ENCODE measurements at places on chromosomes 12 and 14.

DNA sequence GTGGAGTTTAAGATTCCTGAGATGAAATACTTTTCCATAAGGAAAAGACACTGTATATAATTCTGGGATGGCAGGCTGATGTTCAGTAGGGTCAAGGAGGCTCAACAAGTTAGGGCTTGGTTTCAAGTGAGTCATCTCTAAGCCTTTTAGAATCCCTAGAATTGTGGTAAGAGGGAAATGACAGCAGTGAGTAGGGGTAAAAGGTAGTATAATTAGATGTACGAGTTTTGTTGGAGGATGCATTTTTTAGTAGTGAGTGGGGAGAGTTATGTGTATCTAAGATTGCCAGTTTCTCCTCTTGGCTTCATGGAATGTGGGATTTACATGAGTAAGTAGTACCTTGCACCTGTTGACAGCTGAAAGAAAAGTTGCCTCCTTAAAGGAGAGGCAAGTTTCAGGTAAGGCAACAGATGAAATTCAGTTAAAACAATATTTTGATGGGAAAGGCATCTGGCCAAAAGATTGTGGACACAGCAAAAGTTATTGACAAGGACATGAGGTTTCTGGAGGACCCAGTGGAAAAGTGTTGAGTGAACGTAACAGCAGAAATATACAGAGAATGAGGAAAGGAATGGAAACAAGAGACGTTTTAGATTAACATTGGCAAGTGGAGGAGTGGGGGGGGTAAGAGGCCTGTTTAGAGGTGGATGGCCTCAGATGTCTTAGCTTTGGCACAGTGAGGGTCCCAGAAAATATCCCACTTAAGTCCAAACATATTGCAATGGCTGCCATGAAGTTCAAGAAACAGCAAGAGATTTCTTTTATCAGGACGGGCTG lies 21.8 kb downstream of the LMO3 start:
- DNase-seq, result no peak

GRCh38 chr12:131723532-131723931 lies 12.6 kb downstream of the SFSWAP start:
- no peak for DNase-seq

- no peak for DNase-seq
Observed at GRCh38 chr12:67426067-67426466, 156.9 kb downstream of the CAND1 start.

GRCh38 chr12:121649322-121649721 lies 20.1 kb downstream of the MORN3 start:
- DNase-seq, result no peak

- DNase-seq, result no peak
Observed at GRCh38 chr12:43114316-43114715, 437.7 kb downstream of the ADAMTS20 start.

DNA sequence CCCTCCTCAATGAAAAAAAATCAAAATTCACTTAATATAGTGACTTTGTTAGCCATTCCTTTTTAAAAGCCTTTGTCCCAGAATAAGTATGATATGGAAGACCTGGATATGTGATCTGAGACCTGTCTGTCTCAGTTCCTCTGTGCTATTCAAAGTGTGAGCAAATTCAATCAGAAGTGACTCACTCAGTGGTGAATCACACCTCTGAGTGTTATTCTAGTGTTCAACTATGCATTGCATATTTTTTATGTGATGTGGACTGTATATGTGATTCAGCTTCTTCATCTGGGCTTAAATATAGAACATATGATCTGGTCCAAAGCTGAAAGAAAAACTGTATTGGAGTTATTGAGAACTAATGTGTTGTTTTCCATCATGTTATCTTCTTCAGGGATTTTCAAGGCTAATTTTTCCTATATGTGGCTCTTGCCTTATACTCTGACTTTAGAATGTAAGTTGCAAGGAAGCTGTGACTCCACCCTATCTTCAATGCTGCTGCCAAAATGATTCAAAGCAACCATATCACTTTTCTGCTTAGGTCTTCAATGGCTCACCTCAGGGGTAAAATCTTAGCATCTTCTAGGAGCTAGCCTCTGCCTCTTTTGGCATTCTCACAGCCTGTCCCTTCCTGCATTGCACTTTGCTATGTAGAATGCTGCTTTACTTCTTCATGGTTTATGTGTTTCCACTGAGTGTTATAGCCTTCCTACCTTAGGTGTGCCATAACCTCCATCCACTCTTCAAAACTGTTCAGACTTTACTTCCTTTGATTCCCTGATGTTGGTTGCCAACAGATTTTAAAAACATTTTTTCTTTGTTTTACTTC lies 169.8 kb downstream of the OTOGL start:
- DNase-seq, result no peak

DNA sequence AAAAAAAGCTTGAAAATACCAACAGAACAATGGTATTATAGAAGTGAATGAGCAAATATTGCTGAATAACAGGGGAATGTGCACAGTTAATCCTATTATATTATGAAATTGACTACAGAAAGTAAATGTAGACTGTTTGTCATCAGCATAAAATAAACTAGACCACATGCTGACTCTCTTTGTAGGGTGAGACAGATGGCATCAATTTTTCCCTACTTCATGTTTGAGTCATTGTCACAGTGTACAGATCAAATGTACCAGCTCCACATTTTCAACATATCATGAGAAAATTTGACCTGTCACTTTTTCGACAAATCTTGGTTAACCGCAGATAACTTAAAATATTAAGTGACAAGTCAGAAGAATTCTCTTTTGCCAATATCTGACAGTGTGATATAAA lies 421.0 kb downstream of the RPL10L start:
- DNase-seq, result no peak

DNA sequence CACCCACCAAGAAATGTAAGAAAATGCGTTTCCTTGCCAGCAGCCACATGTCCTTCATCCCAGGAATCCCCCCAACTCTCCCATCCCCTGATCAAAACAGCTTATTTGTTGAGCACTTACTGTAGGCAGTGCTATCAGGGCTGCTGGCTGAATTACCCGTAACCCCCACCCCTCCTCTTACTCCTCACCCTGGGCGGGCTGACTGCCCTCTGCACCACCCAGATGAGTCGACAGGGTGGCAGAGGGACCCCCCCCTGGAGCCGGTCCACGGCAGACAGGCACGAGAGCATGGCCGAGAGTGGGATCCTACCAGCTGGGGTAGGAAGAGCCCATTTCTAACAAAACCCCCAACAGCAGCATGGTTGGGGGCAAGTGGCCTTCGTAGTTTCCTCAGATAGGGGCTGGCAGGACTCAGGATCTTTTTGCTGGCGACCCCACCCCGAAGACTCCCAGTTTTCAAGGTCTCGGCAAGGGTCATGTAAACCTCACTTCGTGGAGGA lies 1.1 kb upstream of the RHOF start:
- peak; percentile 42 for DNase-seq

- DNase-seq, result no peak
Observed at GRCh38 chr14:103973354-103973753, 31.0 kb upstream of the RD3L start.

DNA sequence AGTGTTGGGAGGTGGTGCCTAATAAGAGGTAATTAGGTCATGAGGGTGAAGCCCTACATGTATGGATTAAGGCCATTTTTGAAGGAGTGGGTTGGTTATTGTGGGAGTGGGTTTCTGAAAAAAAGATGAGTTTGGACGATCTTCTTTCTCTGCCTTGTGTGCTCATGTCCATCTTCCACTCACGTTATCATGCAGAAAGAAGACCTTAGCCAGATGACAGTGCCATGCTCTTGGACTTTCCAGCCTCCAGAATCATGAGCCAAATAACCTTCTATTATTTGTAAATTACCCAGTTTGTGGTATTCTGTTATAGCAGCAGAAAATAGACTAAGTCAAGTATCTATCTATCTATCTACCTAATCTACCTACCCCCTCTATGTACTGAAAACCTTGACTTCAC lies 71.9 kb downstream of the SDR9C7 start:
- DNase-seq, result no peak

- DNase-seq, result no peak
Observed at GRCh38 chr12:47807338-47807737, 12.4 kb downstream of the HDAC7 start.

DNA sequence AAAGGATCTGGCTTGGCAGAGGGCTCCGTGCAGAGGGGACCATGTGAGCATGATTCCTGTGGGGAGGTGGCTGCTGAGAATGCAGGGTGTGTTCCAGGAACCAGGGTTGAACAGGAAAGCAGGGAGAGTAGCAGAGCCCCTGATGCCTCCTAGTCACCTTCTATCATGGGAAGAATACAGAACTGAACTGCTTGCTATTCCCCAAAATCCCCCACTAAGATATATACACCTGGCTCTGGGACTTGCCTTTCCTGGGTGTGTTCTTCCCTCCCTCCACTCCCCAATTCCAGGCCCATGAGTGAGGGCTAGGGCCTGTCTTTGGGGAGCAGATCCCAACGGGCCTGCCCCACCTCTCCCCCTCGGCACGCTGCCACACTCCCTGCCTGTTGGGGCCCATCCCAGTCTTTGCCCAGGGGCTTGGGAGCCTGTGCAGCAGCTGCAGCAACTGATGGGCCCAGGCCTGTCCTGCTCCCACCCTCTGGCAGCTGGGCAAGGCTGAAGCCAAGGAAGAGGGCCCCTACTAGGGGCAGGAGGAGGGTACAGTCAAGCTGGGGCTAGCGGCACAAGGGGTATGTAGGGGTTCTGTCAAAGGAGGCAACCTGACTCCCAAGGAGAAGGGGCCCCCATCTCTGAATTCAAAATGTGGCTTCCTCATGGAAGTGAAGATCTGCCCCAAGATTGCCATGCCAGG lies 3.2 kb downstream of the AJUBA start:
- no peak for DNase-seq

DNA sequence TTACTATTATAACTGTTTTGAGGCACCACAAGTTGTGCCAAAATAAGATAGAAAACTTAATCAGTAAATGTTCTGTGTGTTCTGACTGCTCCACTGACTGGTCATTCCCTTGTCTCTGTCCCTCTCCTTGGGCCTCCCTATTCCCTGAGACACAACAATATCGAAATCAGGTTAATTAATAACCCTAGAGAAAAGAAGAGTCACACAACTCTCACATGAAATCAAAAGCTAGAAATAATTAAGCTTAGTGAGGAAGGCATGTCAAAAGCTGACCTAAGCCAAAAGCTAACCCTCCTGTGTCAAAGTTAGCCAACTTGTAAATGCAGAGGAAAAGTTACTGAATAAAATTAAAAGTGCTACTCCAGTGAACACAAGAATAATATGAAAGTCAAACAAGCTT lies 53.8 kb upstream of the CCDC196 start:
- no peak for DNase-seq

- DNase-seq, result no peak
Observed at GRCh38 chr14:23058654-23059504, 1.6 kb upstream of the CDH24 start.

GRCh38 chr14:70563869-70564268 lies 29.1 kb upstream of the ADAM20 start:
- DNase-seq, result no peak

- no peak for DNase-seq
Observed at GRCh38 chr12:113416091-113416754, 6.0 kb upstream of the SDSL start.

DNA sequence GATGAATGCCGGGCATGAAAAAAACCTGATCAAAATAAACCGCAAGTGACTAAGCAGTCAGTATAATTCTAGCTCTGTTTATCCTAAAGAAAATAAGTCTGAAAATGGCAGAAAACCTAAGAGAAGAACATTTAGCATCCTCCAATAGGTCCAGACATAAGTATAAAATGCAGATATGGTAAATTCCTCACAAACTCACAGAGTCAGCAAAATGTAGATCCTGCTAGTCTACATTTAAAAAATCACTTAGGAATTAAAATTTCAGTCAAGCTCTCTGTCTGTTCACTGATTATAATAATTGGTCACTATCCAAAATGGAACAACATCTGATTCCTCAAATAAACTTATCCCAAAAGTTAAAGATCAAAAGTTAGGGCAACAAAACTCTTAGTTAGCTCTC lies 95.1 kb downstream of the DIO2 start:
- DNase-seq, result no peak

GRCh38 chr12:52010152-52010622 lies 3.4 kb downstream of the TAMALIN start:
- no peak for DNase-seq

Measured in stimulated activated CD4-positive, alpha-beta T cell treated with anti-CD3 and anti-CD28 coated beads, Interleukin-4, amount 100 ng/mL, for 4 hours (primary cell).